ENCODE measurements at places on chromosomes 7 and 10. TPM values are rescaled to one million over a fixed set of nuclear protein-coding genes. Genes with fewer than 3 reads are reported as not detected.

DNA sequence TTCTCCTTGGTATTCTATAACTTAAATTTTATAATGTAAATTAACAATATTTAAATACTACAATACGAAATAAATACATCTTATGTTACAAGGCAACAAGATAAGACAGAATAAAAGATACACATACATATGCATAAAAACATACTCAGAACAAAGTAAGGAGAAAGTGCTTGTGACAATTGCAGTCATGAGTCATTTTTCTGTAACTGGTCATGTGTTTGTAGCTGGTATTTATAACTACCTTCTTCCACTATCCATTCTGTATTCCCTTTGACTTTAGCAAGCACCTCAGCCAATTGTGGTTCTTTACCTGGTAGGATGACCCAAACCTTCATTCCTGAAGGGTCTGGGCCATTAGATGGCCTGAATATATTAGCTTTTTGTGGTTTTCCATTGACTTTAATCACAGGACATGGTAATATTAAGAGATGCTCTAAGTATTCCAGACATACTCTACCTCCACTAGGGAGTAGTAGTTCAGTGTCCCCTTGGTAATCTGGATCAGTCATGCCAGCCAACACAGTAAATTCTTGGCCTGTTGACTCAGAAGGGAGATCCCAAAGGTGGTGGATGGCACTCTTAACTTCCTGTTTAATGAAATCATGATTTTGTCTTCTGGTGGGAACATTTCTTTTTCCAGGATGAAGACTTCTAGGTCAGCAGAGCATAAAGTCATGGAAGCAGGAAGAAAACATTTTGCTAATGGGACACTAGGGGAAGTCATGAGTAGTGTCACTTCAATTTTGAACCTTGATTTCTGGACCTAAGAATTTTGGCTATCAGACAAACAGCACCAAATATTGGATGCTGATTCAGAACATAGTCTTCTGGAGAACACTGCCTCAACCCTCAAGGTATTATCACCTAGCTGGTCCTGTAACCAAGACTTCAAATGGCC, 733.7 kb upstream of the IGFBP3 start:
- DNase-seq: no peak

- no peak for DNase-seq
These were observed 14.2 kb upstream of the NMT2 start for GRCh38 chr10:15182540-15183207.

DNA sequence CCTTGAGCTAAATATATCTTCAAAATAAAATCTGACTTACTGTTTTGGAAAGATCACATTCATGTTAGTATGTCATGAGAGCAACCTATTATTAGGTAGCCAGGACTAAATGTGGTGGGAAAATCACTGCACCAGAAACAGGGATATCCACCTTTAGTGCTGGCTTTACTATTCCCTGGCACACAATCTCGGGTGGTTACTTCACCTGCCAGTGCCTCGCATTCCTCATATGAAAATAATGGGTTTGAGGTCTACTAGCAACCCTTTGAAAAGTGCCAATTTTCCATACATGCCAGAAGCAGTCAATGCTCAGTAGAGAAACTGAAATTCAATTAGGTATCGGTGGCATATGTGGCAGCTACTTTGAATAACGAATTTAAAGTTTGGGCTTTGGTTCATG, 36.8 kb downstream of the PTN start:
- no peak for DNase-seq

The SFRP4 gene
- 13.3 TPM for total RNA-seq

The TRIM56 gene
- total RNA-seq: 19.9 TPM

DNA sequence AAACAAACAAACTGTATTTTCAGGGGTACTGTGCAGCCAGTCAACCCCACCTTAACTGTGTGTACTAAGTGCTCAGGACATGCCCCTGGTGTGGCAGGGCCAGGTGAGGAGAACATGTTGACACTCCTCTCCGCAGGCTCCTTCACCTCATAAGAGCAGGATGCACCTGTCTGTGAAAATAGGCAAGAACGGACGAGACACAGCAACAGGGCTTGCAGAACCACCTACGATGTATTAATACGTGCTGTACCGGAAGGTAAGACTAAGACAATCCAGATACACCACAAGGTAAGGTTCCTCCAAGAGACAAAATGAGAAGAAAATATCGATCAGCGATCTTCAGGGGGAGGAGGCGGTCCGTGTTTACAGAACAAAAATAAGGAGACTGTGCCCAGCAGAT, 65.8 kb upstream of the CAMK2B start:
- no peak for DNase-seq

The CPED1 gene
- total RNA-seq: 15.4 TPM

All from breast epithelium (tissue), 4 donors.